Naive B cell (primary cell): ENCODE measurements at places on chromosomes 1 and 21.

- DNase-seq = no peak
Observed at GRCh38 chr1:51316846-51317120, 13.6 kb downstream of the TTC39A start.

DNA sequence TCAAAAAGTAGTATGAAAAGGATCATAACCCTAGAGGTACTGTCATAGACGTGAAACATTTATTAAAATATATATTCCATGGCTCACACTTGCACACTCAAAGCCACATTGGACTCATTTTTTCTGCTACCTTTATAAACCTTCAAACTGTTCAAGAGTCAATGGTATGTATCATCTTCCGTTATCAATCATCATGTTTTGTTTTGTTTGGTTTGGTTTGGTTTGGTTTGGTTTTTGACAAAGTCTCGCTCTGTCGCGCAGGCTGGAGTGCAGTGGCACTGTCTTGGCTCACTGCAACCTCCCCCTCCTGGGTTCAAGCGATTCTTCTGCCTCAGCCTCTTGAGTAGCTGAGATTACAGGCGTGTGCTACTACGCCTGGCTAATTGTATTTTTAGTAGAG, 1.8 kb downstream of the IFNAR2 start:
- DNase-seq = no peak

DNA sequence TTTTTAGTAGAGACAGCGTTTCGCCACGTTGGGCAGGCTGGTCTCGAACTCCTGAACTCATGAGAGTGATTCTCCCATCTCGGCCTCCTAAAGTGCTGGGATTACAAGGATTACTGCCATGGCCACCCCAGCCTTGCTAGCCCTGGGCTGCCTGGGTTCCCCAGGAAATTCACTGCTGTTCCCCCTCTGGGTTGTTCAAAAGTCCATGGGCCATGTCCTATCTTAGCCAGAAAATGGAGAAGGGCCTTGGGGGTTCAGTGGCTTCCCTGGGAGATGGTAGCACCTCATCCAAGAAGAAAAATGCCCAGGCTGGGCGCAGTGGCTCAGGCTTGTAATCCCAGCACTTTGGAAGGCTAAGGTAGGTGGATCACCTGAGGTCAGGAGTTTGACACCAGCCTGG, 20.9 kb downstream of the SLC26A9 start:
- no peak for DNase-seq

DNA sequence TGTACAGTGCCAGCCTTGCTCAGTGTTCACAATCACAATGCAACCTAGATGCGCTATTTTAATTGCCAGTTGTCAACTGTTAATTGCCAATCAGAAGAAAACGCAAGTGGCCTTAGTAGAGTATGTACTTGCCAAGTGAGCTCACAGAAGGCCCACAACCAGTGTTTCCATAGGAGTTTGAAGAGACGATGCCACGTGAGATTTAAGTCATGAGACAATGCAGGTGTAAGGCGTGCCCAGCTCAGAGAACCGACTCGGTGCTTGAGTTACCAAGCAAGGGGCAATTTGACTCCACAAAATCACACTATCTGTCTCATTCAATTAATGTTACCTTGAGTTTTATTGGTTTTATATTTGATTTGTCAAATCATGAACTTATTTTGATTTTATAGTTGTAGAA, 65.6 kb downstream of the TEX35 start:
- peak; percentile 70 for DNase-seq

GRCh38 chr1:234970731-234971476, 157.7 kb downstream of the TOMM20 start:
- no peak for DNase-seq

DNA sequence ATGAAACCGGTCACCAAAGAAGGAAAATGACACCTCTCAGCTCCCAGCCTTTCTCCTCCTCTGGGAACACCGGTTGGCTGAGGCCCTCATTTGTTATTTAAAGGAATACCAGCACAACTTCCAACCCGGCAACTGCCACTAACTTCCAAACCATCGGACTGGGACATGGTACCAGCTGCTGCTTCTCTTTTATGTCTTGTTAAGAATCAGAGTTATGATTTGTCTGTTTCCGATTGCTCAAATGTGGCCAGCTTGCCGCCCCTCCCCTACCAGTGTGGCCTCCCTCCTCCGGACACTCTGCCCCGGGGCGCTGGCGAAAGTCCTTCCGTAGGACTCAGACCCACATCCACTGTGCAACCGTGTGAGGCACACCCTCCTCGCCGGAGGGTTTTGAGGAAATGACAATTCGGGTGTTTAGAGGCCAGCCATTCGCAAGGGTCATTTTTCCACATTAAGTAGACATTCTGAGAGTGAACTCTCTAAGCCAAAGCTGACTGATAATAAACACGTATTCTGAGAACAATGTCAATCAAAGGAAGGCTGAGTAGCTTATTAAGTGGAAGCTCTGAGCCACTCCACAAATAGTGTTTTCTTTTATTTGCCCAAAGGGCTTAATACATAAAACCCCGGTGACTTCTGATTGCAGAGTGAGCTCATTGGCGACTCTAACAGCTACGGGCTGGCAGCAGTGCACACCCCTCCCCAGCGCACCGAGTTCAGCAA, 5.5 kb downstream of the RIPK4 start:
- no peak for DNase-seq

- peak; percentile 41 for DNase-seq
Observed at GRCh38 chr1:152189657-152190442, 30.8 kb upstream of the RPTN start.

GRCh38 chr21:45418301-45419071, 13.5 kb downstream of the COL18A1 start:
- DNase-seq = no peak

- no peak for DNase-seq
Observed at GRCh38 chr1:222454782-222455181, 93.1 kb downstream of the HHIPL2 start.

DNA sequence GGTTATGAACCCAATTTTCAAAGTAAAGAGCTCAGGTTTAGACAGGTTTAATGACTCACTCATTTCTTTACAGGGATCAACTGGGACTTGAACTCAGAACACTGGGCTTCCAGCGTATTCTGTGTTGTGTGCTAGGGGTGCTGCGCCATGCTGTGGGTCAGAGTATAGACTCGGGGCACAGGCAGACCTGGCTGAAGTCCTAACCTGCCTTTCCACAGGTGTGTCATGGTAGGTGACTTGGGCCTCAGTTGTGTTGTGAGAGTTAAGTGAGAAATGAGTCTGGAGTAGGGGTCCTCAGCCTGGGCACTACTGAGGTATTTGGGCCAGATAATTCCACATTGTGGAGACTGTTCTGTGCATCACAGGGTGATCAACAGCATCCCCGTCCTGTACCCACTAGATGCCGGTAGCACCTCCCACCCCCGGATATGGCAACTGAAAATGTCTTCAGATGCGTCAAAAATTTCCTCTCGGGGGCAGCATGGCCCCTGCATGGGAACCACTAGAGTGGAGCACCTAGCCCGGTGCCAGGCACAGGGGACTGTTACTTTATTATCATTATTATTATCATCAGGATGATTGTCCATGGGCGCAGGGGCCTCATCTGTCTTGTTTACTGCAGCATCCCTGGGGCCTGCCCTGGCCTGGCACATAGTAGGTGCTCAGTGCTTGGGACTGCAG, 575.5 kb downstream of the PTPRU start:
- DNase-seq = no peak
